ENCODE measurements at places on chromosomes 12 and 14.

- DNase-seq: no peak
Observed at GRCh38 chr12:128871516-128871892, 18.2 kb downstream of the GLT1D1 start.

DNA sequence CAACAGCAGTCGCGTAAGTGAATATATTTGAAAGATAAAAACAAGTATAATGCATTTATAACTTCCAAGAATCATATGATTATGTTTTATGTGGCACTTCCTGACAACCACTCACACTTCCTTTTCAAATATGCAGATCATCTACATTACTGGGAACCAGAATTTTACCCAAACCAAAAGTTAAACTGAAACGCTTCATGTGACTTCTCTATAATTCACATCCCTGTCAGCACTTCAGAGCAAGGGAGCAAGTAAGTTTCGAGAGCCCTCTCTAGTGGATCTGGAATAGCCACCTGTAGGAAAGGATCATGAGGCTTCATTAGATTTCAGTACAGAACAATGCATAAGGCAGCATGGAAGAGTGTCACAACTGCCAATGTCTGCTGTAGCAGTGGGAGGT is 13.7 kb upstream of the ALX1 start:
- no peak for DNase-seq

DNA sequence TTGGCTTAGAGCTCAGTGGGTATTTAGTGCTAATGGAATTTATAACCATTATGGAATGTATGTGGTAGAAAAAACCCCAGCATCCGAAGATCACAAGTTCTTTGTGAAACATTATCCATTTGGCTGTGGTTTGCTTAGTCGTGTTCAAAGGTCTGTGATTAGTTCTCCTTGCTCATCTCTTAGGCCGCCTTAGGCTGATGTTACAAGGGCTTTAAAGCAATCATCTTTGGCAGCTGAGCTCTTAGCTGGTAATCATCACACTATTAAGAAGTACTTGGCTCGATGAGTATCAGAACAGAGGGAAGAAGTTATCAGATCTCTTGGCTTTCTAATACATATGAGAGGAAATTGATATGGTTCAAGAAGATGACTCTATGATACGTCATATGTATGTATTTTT is 124.1 kb upstream of the E2F7 start:
- DNase-seq: no peak

GRCh38 chr14:93691042-93691780 is 97.1 kb downstream of the PRIMA1 start:
- no peak for DNase-seq

- no peak for DNase-seq
Observed at GRCh38 chr14:65604936-65605335, 192.4 kb downstream of the FUT8 start.

DNA sequence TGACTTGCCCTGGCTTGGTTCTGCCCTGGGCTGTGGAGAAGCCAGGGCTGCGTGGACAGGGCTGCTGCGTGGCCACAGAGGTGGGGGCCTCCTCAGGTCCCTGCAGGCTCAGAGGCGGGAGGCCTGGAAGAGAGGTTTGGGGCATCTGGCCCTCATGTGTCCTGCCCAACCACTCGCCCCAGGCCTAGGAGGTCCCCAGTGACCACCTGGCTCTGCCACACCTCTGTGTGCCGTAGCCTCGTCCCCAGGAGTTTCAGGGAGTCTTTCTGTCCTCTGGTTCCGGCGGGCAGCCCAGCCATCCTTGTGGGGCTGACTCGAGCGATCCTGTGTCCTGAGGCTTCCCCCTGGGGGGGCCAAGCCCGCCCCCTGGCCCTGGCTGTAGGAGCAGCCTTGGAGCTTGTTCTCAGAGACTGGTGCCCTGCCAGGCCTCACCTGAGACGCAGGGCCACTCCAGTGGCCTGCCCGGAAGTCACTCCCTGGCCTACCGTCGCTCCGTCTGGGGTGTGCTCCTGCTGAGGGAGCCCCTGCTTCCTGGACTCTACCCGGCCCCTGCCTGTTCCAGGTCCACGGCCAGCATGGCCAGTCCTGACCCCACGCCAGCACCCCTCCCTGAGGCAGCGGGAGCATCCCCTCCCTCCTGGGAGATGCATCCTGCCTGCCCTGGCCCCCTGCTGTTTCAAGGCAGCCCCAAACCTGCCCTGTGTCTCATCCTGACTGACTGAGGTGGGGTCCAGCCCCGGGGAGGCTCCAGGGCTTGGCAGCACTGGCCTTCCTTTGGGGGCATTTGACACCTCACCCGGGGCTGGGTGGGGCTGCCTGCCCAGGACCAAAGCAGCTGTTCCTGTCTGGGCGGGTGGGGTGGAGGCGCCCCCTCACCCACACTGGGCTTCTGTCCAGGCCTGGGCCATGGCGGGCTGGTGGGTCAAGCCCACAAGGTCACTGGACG is 13.9 kb downstream of the ASPG start:
- no peak for DNase-seq

- DNase-seq: peak; percentile 62
Observed at GRCh38 chr12:111598637-111599452, at the start of gene ATXN2. TSS of gene ATXN2 (minus strand) at chr12:111599315. CDS start at chr12:111599034, 281 bp downstream.

DNA sequence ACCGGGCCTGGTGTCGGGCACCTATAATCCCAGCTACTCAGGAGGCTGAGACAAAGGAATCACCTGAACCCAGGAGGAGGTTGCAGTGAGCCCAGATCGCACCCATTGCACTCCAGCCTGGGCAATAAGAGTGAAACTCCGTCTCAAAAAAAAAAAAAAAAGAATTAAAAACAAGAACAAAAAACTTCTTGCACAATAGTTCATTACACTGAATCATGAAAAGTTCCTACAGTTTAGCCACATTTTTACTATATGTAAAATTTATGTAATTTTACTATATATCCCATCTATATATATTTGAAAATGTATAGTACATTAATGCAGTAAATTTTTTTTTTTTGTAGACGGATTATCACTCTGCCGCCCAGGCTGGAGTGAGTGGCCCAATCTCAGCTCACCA is 4.6 kb downstream of the ATP5F1B start:
- no peak for DNase-seq

DNA sequence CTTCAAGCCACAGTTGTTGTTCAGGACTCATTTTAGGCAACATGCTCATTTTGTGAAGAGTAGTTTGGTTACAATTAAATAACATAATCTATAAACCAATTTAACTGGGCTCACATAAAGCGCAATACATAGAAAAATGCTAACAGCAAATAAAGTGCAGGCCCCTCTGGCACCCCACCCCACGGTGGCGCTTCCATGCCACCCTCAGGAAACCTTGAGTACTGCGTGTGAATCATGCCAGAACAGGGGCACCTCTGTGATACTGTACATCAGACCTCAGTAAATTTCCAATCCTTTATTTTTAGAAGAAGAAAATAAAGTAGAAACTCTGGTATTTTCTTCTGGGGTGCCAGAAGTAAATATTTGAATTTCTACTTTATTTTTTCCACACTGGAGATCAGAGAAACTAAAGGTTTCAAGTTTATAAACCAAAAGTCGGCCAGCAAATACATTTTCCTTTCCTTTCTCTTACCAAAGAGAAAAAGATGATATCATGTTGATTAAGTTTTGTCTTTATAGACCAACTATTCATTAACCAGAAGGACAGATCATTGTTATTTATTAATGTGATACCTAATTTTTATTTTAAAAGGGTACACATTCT is 316.8 kb downstream of the PAWR start:
- DNase-seq: no peak

GRCh38 chr14:44912041-44912869 is 49.5 kb downstream of the KLHL28 start:
- DNase-seq: no peak

DNA sequence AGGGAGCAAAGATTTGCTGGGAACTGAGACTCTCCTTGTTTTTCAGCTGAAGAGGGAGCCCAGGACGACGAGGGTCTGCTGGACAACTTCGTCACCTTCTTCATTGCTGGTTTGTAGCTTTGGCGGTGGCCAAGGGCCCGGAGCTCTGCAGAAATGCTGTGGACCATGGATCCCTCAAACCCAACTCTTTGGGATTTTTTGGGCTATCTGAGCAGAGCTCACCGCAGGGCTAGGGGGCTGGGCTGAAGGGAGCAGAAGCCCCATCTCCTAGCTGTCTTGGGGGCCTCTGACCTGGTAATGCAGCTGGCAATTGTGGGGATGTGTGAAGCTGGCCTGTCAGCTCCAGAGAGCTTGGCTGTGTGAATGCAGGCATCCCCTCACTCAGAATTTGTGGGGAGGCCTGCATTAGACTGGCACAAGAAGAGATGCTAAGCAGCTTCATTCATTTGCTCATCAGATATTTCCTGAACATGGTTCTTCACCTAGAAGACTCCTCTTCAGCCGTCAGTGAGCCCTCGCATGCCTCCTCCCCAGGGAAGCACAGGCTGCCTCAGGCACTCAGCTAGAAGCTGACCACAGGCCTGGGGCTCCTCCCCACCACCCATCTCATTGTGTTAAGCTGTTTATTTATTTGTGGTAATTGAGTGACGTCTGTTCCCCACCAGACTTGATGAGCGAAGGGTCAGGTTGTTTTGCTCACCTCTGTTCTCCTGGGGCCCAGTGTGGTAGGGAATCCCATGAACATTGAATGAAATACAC is 32.2 kb downstream of the CYP46A1 start:
- no peak for DNase-seq

DNA sequence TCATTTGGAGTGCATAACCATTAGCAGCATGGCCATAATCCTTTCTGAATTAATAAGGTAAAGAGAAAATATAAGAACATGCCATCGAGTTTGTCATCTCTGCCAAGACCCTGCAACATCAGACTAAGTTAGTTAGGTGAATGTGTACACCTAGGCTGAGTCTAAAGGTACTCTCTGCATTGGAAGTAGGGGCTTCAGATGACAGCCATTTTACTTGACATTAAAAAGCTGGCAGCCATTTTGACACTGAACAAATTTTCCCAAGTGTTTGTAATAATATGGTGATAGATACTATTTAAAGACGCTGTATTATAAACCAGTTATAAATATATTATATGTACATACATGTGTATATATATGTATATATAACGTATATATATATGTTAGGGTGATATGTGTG is 79.0 kb downstream of the SUDS3 start:
- DNase-seq: no peak

DNA sequence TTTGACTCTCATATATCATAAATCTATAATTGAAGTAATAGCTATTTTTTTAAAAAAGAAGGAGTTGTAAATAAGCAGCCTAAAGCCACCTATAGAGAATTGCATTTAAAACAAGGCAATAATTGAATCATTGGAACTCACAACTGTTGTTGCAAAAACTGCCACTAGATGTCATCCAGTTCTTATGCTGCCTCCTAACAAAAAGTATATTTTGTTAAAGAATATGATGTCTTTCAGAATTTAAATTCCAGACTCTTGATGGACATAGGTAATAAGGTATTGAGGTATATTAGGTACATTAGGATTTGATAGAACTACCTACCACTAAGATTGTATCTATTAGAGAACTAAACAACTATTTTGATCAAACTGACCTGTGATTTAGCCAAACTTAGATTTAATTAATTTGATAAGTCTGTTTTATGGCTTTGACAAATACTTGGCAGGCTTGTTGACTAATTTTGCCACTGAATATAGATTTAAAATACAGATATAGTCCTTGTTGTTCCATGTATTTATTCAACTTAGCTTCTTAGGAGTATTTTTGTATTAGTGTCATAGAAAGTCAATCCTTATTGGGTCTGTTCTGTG is 401.4 kb downstream of the RPL10L start:
- no peak for DNase-seq

- no peak for DNase-seq
Observed at GRCh38 chr12:113347-113746, 46.8 kb downstream of the IQSEC3 start.

- no peak for DNase-seq
Observed at GRCh38 chr12:109140560-109140959, 24.2 kb downstream of the ACACB start.

GRCh38 chr14:51401756-51402155 is 161.7 kb downstream of the TMX1 start:
- no peak for DNase-seq

DNA sequence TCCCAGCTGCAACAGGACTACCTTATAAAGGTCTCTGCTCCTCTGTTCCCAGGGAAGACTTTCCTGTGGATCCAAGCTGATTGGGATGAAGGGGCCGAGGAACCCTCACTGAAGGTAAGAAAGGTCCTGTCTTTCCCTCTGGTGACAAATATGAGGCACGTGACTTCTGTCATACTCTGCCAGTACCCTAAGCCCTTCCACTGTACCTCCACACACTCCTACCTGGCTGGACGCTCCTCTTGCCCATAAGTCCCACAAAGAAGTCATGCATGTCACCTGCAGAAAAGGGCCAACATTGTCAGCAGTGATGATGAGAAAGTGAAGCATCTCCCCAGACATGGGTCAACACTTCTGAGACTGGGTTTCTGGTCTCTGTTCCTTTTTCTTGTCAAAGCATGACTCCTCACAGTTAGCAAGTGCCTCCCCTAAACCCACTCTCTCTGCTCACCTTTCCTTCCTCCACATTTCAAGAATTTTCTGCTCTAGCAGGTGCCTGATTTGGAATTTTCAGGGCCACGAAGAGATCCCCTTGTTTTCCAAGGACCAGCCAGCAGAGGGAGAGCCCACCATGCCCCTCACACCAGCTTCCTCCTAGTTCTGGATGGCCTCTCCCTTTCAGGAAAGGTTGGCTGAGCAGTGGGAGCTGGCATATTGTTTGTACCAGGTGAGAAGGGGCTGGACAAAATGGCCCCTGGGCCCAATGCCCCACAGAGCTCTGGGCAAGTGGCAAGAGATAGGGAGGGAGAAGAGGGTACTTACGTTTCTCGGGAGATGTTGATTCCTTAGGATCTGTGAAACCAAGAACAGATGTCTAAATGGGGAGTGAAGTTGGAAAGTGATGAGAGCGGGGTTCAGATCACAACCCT is 3.5 kb downstream of the TAC3 start:
- DNase-seq: no peak

GRCh38 chr12:25427337-25428249 is 125.5 kb downstream of the LMNTD1 start:
- DNase-seq: no peak

GRCh38 chr14:105010106-105010505 is 10.8 kb downstream of the CDCA4 start:
- no peak for DNase-seq

- no peak for DNase-seq
Observed at GRCh38 chr14:64208981-64209380, 85.2 kb downstream of the ESR2 start.

DNA sequence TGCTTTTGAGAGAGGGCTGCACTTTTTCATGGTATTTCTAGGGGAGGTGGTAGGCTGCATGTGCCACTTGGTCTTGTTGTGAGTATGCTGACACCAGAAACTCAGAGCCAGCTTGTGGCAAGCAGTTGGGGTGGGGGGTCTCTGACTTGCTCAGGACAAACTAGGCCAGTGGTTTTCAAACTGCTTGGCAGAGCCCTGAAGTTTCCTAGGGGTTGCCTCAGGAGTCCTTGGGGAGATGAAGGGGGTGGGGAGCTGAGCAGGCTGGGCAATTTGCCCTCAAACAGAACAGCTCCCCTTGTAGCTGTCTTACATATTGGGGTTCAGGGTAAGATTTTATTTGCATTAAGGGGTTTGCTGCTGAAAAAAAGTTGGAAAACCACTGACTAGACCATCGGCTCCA is 3.9 kb downstream of the BCL2L2 start:
- DNase-seq: no peak

DNA sequence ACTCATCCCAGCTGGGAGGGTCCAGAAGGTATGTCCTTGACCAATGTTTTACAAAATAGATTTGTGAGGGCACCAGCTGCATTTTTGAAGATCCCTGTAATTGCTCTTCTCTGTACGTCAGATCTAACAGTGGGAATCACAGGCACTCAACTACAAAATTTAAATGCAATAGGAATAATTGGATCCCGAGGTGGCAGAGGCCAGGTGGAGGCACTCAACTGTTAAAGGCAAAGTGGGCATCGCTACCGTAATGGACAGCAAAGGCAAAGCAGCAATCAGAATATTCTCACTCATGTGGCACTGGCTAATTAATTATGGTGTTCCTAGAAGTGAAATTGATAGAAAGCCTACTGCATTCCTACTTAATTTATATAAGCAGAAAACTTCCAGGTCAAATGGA is 27.9 kb upstream of the PSMC1 start:
- no peak for DNase-seq
